ENCODE measurements at places on chromosomes 12 and 14. TPM values are rescaled to one million over a fixed set of nuclear protein-coding genes. Genes with fewer than 3 reads are reported as not detected.

DNA sequence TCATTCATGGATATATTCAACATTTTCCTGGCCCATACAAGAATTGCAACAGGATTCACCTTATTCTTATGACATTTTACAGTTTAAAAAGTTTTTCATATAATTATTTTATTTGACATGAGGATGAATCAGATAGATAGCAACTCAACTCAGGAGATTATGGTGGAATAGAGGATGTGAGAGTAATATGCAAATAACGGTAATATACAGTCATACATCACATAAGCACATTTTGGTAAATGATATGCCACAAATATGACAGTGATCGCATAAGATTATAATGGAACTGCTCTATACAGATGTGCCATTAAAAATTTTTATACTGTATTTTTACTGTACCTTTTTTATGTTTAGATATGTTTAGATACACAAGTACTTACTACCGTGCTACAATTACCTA lies 24.1 kb upstream of the CRADD start:
- DNase-seq: no peak
- H3K27me3 ChIP-seq: no peaks in the 10 kb centered on the region
- no peaks in the 10 kb centered on the region for H3K4me1 ChIP-seq
- H3K36me3 ChIP-seq: no peaks in the 10 kb centered on the region
- H3K27ac ChIP-seq: no peak overlapping the region

- DNase-seq: no peak
- H3K36me3 ChIP-seq: no peaks in the 10 kb centered on the region
- no peaks in the 10 kb centered on the region for H3K27me3 ChIP-seq
- no peak overlapping the region for H3K27ac ChIP-seq
- no peak overlapping the region for H3K4me3 ChIP-seq
These were observed 72.3 kb upstream of the DHRS4 start for GRCh38 chr14:23881282-23881681.

The A2M gene
- polyA plus RNA-seq: 0.20 TPM

GRCh38 chr12:57936513-57936883 lies 4.9 kb upstream of the ATP23 start:
- peak overlapping the region; percentile 50 for H3K4me3 ChIP-seq
- no peaks in the 10 kb centered on the region for H3K27me3 ChIP-seq
- peak overlapping the region; percentile 53 for H3K27ac ChIP-seq
- DNase-seq: no peak
- no peaks in the 10 kb centered on the region for H3K36me3 ChIP-seq

DNA sequence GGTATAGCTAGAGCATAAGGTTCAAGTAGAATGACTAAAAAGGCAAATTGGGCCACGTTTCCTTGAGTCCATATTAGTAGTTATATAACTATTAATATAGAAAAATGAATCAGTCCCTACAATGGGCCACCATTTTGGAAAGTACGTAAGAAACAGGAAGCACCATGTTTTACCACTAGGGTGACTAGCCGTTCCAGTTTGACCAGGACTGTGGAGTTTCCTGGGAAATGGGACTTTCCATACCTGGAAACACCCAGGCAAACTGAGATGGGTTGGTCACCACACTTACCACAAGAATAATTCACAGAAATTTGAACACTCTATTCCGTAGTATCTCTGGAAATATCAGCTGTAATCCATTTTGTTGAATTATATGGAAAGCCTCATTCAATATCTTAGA lies 2.1 kb upstream of the MAGOHB start:
- no peak for DNase-seq
- peaks cover 34% of the 10 kb centered on the region for H3K4me1 ChIP-seq
- peak overlapping the region; percentile 58 for H3K27ac ChIP-seq
- H3K36me3 ChIP-seq: peaks cover 4% of the 10 kb centered on the region

DNA sequence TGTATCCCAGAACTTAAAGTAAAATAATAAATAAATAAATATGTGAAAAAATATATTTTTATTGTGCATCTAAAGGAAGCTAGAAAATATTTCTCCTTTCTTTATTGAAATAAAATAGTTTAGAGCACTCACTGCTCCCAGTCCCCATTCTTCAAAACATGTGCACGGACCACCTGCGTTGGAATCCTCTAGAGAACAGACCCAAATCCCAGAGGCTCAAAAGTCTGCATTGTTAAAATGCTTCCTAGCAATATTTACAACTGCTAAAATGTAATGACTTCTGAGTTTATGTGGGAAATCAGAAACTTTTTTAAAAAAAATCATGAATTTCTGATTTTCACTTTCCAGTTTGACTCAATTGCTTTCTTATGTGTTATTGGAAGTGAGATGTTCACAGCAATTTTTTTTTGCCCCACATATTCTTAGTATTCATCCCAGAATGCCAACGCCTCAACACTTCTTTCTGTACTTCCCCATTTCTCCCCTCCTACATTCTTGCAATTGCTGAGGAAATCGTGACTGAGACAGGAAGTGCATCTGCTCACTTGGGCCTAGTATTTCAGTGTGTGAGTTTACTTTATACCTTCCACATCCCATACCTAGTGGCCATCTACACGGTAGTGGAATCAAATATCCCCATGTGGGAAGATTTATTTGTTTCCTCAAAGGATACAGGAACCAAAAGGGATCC lies 116.0 kb upstream of the FLRT2 start:
- H3K4me3 ChIP-seq: no peak overlapping the region
- H3K4me1 ChIP-seq: peaks cover 48% of the 10 kb centered on the region
- peak overlapping the region; percentile 95 for H3K27ac ChIP-seq

- H3K4me1 ChIP-seq: peaks cover 16% of the 10 kb centered on the region
- no peak for DNase-seq
- H3K36me3 ChIP-seq: peaks cover 14% of the 10 kb centered on the region
These were observed 2.1 kb downstream of the GPX2 start for GRCh38 chr14:64940336-64940910.
